ENCODE measurements at places on chromosomes 12 and 14.

GRCh38 chr14:58882577-58883018 is 244.8 kb downstream of the DACT1 start:
- no peak for DNase-seq

DNA sequence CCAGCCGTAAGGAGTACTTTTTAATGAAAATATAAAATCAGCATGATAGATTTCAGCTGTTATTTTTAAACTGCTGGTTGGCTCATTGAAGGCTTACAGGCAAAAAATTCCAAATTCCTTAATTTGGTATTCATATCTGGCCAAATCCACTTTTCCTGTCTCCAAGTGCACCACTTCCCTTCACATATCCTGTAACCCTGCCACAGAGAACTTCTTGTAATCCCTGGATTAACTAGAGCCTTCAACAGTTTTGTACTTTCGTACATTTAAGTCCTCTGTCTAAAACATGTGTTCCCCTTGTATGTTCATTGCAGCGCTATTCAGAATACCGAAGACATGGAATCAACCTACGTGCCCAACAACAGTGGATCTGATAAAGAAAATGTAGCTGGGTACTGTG is 9.6 kb downstream of the PUS7L start:
- no peak for DNase-seq

DNA sequence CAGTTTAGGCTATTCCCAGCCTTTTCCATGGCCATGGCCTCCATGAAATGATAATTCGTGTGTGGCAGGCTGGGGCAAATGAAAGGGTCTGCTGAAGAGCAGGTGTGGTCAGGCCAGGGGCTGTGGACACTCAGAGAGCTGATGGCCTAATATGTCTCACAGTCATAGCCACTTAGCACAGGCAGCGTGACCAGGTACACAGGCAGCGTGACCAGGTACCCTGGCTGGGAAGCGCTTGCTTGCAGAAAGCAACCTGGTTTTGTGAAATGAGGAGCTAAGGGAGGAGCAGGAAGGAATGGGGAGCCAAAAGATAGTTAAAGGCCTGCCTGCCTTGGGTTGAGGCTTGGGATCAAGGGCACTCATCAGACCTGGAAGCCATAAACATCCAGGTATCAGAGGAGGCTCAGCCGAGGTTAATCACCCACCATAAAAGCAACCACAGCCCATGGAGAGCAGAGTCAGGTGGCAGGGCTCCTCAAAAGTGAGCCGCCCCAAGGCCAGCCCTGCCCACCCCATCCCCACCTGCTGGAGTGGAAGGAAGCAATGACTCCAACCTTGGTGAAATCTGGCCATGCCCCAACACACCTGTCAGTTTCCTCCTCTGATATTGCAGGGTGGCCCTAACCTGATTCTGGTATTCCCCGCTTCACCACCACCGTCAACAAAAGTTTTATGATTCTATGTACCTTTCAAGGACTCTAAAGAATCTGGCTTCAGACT is 8.0 kb upstream of the KRT8 start:
- DNase-seq, result no peak

- DNase-seq, result no peak
Measured at GRCh38 chr14:53874704-53875103, 81.9 kb downstream of the BMP4 start.

DNA sequence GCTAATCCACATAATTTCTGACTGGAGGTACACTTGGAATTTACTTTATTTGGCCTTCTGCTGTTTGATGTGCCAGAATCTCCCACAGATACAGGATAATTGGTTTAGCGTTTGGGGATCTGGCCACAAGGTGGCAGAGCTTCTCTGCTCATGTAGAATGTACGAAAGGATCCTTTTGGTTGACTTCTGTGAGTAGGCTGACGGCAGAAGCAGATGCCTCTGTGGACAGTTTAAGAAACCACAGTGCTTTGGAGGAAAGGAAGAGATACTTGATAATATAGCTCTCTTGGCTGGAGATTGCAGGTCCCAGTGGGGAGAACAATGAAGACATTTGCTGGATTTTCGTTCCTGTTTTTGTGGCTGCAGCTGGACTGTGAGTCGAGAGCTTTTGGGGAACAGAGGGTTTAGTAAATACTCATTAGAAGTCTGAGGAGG is 75.3 kb upstream of the OR4E1 start:
- peak; percentile 44 for DNase-seq
